ENCODE measurements at places on chromosomes 7 and 10. TPM values are rescaled to one million over a fixed set of nuclear protein-coding genes. Genes with fewer than 3 reads are reported as not detected.

MEOX2 gene
- total RNA-seq, result not detected

AKR1C1 gene
- 0.12 TPM for total RNA-seq

DNA sequence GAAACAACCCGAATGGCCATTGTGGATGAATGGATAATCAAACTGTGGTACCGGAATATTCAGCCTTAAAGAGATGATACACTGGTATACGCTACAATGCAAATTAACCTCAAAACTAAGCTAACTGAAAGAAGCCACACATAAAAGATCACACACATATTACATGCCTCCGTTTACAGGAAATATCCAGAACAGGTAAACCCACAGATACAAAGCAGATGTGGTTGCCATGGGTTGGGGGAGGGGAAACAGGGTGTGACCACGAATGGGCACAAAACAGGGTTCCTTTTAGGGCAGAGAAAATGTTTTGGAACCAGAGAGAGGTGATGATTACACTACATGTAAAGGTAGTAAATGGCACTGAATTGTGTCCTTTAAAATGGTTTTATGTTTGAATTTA is 16.6 kb downstream of the ESYT2 start:
- peak; percentile 80 for DNase-seq

DNA sequence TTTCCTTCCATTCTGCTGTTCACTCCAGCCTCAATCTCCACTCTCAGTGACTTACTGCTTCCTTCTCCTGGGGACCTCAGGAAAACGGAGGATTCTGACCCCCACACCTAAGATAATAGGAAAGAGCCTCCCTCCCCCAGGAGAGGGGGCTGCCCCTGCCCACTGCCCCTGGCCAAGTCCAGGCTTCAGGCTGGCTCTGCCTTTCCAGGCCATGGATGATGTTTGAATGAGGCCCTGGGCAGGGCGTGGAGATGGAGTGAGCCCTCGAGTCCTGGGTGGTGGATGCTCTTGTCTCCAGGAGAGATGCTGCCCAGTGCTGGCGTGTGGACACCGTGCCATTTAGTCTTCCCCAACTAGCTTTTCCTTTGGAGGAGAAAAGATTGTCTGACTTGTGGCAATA is 106.9 kb downstream of the INSYN2A start:
- DNase-seq, result no peak

DNA sequence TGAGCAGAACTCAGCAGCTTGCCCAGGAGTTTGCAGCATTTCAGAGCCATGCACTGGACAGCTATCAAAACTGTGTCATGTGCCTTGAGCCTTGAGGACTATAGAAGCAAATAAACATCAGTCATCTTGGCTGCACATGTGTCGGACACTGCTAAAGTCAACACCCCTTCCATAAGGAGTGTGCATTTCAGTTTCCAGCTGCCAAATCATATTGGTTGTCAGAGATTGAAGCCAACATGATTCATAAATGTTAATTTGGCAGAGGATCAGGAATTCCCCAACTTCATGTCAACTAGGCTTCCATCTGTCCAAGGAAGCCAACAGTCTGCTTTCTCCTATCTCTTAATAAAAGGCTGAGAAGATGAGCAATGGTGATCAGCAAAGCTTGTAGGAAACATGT is 32.8 kb downstream of the SLC16A12 start:
- DNase-seq, result no peak
